Activated naive CD4-positive, alpha-beta T cell (primary cell): ENCODE measurements at places on chromosomes 5 and 9.

- no peak for DNase-seq
Observed at GRCh38 chr5:91776249-91776648, 393.1 kb upstream of the ARRDC3 start.

- DNase-seq = no peak
Observed at GRCh38 chr9:108087781-108088180, 598.2 kb upstream of the KLF4 start.

DNA sequence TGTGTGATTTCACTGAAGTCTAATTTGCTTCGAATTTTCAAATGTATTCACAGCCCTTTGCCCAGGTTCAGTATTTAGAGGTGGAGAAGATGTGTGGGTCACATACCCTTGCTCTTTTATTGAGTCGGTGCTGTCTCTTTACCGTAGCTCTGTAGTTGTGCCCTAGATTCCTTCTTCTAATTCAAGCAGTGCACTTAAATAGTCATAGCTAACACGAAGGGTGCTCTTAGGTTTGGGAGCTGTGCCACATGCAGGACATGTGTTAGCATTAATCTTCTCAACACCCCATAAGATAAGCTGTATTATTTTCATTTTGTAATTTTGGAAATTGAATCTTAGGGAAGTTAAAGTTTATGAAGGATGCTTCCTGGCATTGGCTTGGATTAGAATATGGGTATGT is 293.3 kb downstream of the MAST4 start:
- DNase-seq = no peak

DNA sequence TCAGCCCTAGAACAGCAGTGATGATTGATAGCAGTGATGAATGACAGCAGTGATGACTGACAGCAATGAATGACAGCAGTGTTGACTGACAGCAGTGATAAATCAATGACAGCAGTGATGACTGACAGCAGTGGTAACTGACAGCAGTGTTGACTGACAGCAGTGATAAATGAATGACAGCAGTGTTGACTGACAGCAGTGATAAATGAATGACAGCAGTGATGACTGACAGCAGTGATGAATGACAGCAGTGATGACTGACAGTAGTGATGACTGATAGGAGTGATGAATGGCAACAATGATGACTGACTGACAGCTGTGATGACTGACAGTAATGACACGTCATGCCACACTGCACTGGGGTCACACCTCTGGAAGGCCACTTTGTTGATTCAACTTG is 106.8 kb downstream of the ENTREP1 start:
- no peak for DNase-seq

DNA sequence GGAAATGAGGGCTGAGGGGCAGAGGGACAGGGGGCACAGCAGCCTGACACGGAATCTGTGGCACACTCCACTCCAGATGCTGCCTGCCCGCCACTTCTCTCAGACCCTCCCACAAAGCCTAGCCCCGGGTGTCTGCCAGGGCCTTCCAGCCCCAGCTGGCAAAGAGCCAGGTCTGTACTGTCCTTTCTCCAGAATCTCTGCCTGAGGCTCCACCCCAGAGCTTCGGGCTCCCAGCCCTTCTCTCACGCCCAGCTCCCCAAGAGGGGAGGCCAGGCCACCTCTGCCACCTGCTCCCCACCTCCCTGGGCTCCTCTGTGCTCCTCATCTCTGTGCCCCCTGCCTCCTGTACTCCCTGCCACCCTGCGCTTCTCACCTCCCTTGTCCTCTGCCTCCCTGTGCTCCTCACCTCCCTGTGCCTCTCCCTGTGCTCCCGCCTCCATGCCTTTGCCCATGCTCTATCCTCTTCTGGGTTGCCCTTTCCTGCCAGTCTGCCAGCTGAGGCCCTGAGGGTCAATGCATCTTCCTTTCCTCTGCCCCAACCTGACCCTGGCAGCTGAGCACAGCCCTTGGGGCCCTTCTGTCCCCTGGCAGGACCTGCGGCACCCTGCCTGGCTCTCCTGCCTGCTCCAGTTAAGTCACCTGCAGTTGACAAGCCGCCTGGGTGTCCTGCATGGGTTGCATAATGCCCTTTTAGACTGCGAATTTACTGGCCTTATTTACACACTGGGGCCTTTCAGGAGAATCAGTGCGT is 36.4 kb downstream of the RASGEF1C start:
- DNase-seq = no peak

DNA sequence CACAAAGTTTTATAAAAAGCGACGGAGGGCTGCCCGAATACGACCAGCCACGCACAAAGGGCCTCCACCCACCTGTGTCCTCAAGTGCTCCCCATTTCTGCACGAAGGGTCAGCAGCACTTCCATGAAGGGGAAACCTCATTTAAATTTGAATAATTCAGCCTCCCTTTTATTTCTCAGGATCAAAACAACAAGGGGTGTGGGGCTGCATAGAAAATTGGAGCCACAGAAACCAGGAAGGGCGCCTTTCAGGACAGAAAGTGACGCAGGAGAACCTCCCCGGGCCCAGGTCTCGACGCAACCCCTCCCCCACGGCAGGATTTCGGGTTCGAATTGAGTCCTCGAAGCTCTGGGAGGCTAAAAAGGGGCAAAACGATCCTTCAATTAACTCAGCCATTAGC is 2.1 kb downstream of the NRARP start:
- no peak for DNase-seq

DNA sequence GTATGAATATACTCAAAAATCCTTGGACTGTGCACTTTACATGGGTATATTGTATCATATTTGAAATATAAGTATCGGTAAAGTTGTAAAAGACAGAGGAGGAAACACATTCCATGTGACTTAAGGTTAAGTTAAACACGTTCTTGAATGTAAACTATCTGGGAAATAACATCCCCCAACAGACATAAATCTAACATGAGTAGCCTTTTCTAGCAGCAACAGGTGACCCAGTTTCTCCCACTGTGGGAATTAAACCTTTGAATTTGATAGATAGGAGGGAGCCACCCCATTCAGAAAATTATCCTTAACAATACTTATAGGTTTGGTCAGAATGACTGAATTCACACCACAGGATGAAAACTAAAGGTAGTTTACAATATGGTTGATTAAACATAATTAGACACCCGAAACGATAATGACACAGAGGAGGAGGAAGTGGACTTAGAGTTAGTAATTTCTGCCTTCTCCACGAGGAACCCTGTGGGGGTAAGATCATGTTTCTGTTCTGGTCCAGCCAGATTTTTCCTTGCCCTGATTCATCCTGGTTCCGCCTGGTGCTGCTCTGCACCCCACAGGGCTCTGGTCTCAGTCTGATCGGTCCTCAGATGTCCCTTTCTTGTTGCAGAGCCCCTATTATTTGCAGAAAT is 84.6 kb upstream of the DNAH5 start:
- no peak for DNase-seq

DNA sequence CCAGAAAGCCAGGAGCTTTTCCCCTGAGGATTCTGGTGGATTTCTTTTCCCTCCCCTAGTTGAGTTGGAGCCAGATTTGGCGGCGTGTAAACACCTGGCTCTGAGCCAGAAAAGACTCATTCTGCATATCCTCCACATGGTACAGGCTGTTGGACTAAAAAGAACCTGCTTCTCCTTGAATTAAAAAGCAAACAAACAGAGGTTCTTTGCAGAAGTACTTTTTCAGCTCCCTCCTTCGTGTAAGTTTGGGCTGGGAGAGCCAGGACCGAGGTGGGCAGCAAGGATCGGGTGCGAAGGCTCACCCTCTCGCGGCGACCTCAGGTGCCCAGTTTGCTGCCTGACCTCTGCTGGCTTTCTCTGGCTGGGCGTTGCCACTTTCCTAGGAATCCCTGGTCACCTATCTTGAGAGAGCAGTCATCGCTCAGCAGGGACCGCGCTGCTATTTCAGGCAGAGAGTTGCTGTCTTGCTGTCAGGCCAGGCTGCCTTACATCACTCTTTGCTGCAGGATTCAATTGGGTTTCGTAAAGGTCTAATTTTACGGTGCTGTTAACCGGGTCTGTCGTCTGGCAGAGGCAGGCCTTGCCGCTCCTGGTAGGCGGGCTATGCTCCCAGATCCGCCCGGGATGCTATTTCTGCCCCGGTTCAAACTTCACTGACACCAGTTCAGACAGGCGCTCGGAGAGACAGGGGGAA is 3.2 kb downstream of the PAPPA start:
- DNase-seq = no peak

DNA sequence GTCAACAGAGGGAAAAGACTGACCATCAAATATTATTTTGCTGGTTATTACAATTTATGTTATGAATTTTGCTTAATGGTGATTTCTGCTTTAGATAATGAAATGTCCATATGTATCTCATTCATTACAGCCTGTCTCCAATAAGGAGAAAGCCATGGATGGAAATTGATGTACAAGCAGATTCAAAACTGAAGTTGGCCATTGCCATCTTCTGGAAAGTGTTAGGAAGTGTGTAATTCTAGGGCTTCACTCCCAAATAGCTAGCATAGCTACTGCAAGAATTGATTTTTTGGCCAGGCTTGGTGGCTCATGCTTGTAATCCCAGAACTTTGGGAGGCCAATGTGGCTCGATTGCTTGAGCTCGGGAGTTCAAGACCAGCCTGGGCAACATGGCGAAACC is 45.8 kb downstream of the DYNC2I2 start:
- no peak for DNase-seq

DNA sequence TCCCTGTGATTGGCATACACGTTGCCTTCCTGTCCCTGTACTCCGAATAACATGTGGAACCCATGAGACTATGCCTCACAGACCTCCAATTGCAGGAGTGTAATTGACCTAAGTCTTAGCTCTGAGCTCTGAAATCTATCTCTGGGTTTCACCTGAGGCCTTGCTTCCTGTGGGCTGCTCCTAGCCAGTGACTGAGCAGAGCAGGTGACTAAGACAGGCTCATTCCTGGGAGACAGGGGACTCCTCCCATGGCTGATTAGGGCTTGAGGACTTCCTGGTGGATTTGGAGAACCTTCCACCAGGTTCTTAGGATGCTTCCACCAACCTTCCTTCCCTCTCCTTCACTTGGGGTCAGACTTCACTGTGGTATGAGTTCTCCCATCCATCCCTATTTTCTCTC is 22.3 kb upstream of the MIER3 start:
- no peak for DNase-seq

DNA sequence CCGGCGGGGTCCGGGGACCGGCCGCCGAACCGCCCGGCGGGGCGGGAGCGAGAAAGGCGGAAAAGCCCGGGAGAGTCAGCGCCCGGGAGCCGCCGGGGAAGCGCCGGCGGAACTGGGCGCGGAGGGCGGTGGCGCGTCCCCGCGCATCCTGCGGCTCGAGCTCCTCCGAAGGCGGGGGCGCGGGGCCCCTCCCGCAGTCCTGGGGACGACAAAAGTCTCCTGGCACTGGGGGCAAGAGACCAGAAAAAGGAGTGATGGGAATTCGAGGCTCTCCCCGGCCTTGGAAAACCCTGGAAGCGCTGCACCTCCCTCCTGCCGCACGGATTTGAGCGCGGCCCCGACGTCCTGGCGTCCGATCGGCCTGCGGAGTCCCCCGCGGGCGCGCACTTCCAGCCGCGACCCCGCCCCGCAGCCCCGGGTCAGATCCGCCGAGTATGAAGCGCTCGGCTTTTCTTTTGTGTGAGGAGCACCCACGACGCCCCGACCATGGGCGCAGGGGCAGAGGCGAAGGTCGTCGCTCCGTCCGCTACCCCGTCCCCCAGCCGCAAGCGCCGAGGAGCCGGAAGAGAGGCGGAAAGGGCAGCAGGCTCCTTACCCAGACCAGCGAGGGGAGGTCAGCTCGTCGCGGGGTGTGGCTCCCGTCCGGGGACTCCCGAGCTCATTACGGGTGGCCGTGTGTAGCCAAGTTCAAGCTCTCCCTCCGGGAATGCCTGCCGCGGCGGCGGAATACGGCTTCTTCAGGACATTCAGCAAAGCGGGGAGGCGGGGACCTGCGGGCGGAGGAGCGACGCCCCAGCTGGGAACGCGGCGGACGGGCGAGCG is at the start of gene EPB41L4A:
Gene EPB41L4A (minus strand): TSS at position 114 of the 822 bp plus-strand sequence. CDS start 238 bp downstream, outside the sequence.
- DNase-seq = no peak

DNA sequence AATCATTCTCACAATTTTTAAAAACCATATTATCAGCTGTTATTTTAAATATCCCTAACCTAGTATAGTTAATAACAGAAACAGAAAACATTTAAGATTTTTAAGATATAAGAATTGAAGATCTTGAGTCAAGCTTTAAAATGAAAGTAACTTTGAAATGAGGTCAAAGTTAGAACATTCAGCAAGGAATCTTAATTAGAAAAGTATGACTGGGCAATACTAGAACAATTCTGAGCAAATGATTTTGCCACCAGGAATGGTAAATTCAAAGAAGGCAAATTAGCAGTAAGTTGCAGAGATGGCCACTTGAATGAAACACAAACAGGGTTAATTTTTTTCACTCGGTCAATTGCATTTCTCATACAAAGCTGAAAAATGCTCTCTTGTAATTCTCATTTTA is 117.9 kb downstream of the NXNL2 start:
- no peak for DNase-seq

- no peak for DNase-seq
Observed at GRCh38 chr9:29160763-29161353, 1587.6 kb upstream of the C9orf72 start.

- no peak for DNase-seq
Observed at GRCh38 chr5:178298283-178298807, 65.7 kb upstream of the PHYKPL start.

GRCh38 chr5:92372766-92373165 is 989.6 kb upstream of the ARRDC3 start:
- no peak for DNase-seq

DNA sequence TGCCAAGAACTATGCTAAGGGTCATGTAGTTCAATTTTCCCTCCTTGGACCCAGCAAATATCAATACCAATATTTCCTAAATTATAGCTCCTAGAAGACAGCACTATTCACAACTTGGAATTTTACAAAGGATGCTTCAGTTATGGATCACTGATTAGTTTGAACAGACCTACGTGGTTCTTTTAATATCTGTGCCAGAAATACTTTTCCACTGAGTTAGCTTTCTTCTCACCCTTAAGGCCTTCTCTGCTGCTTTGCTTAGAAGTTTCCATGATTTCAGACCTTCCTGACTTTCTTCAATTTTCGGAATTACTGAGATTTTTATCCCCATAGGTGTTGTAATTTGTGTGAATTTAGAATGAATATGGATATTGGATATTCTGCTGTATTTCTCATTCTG is 380.4 kb downstream of the PSAT1 start:
- no peak for DNase-seq

DNA sequence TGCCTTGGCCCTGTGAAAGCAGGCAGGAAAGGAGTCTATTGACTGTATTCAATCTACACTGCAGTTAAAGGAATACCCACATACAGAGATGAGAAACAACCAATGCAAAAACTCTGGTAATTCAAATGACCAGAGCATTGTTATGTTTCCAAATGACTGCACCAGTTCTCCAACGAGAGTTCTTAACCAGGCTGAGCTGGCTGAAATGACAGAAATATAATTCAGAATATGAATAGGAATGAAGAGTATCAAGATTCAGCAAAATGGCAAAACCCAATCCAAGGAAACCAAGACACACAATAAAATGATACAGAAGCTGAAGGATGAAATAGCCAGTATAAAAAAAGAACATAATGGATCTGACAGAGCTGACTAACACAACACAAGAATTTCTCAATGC is 119.1 kb downstream of the HTR4 start:
- DNase-seq = no peak

GRCh38 chr5:59254055-59254687 is 639.4 kb downstream of the PDE4D start:
- no peak for DNase-seq
